Endothelial cell (in vitro differentiated cells): ENCODE measurements at places on chromosomes 4 and X.

GRCh38 chr4:48543796-48544195, 53.7 kb downstream of the ZAR1 start:
- DNase-seq = no peak

- no peak for DNase-seq
These were observed 144.3 kb upstream of the PAK3 start for GRCh38 chrX:110951472-110952269.

- no peak for DNase-seq
These were observed 235.5 kb upstream of the MID1 start for GRCh38 chrX:10855845-10856244.

DNA sequence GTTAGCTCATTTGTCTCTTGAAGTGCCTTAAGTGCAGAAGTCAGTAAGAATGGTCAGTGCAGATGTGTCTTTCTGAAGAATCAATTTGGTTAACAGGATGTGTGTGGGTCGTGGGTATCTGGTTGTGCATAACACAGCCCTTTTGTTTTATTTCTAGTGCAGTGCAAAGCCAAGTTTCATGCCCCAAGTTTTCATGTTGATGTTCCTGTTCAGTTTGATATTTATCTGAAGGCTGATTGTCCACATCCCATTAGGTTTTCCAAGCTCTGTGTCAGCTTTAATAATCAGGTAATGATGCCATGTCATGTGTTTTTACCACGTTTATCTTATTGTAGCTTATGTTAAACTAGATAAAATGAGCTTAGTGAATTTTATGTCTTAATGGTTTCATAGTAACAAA, 27.4 kb downstream of the TRAPPC11 start:
- DNase-seq = no peak

GRCh38 chr4:7186031-7186430, 6.3 kb upstream of the SORCS2 start:
- DNase-seq = peak; percentile 64

DNA sequence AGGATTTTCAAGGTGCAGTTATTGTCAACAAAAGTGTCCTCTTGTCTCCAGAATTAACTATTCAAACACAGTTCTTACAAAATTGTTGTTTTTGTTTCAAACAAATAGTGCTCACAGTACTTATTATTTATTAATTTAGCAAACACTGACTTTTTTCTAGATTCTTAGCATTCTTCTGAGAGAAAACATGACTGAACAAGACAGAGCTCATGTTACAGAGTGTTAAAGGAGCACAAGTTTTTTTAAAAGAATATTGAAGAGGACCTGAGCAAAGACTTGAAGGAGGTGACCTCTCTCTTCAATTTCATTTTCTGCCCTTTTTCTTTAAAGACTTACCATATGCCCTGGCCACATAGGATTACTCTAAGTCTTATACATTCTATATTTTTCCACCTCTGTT, 2220.3 kb upstream of the AGA start:
- DNase-seq = no peak

DNA sequence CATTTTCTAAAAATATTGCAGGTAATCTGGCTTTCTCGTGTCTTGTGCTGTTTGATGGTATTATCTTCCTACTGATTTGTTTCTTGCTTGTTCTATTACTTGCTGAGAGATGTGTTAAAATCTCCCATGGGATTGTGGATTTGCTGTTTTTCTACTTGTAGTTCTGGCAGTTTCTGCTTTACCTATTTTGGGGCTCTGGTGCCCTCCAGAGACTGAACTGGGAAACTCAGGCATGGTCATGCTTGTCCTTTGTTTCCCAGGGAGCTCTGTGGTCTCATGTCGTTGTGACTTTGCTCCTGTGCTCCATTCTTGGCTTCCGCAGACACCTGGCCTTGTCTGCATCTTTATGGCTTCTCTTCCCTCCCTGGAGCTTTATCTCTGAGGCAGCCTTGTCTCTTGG, 39.5 kb downstream of the NSD2 start:
- DNase-seq = peak; percentile 67

GRCh38 chr4:164700471-164700870, 53.5 kb upstream of the SMIM31 start:
- DNase-seq = peak; percentile 33

GRCh38 chr4:118798658-118799057, 37.3 kb downstream of the SEC24D start:
- DNase-seq = no peak
